Ureter (tissue), 1 donor: ENCODE measurements at places on chromosomes 3 and 15. TPM values are rescaled to one million over a fixed set of nuclear protein-coding genes. Genes with fewer than 3 reads are reported as not detected.

Gene KLHL40
- total RNA-seq = not detected

Gene NANOGP8
- 4.6 TPM for total RNA-seq

GRCh38 chr3:186525369-186526255 lies 18.6 kb downstream of the CRYGS start:
- no peak for DNase-seq

DNA sequence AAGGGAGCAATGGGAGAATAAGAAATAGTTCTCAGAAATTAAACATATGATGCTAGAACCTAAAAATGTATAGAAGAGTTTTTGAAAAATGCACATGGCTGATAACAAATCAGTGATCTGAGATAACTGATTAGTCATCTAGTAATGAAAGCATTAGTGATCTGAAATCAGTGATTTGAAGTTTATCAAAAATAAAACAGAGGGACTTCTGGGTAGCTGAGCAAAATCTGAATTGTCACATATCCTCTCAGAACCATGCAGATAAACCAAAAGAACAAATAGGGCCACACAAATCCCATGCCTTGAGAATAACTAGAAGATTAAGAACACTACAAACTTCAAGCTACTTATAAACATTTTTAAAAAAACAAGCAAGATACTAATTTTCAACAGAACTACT lies 71.5 kb downstream of the MCF2L2 start:
- no peak for DNase-seq

DNA sequence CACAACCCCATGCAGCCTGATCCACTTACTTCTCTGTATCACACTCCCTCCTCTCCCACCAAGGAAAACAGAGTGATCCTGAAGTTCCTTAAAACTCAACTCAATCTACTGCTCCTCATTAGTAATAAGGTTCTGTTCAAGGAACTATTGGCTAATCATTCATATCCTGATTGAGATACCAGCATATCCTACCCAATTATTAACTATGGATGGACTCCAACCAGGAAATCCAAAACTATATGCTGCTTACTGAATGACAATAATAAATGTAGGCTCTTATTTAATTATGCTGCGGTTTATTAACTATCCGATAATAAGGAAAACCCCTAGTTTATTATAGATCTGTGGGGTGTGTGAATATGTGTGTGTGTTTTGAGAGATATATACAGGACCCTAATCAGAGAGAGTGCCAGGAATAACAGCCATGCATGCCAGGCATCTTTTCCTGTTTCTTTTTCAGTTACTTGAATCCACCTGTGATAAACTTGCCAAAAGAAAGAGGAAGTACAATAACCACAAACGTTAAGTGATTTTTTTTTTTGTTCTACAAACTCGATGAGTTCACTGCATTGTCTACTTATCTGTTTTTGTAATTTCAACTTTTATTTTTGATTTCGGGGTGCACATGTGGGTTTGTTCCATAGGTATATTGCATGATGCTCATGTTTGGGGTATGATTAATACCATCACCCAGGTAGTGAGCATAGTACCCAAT lies 1031.7 kb upstream of the CFAP20DC start:
- no peak for DNase-seq
